ENCODE measurements at places on chromosomes 12 and 14.

- DNase-seq = no peak
Observed at GRCh38 chr12:76804435-76804976, 40.6 kb downstream of the ZDHHC17 start.

GRCh38 chr12:100141998-100142850 lies 450 bp downstream of the BLTP3B start:
- DNase-seq = peak; percentile 58

DNA sequence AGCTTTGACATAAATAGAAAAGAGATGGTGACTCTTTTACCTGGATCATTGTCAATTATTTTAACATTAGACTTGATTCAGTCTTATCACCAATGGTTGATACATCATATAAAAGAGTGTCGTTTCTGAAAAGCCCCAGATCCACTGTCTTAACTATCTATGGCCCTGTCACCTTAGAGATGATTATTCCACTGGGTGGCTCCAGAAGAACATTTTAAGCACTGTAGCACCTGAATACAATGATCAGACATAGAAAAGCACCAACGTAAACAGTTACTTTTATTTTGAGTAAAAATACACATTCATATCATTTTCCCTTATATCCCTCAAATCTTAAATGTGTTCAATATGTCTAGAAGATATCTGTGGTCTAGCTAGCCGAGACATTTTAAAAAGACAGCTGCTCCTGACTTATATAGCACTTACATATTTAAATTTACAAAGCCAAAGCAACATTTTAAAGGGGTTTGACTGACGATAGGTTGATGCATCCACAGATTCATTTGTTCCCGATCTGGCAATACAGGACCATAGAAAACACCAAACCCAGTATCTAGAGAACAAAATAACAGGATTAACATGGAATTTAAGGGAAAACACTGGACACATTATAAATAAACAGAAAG lies 32.9 kb downstream of the TSPAN8 start:
- no peak for DNase-seq

- no peak for DNase-seq
Observed at GRCh38 chr12:85642808-85643207, 193.4 kb downstream of the RASSF9 start.

- DNase-seq = no peak
Observed at GRCh38 chr12:34298176-34298970, 276.1 kb downstream of the ALG10 start.

DNA sequence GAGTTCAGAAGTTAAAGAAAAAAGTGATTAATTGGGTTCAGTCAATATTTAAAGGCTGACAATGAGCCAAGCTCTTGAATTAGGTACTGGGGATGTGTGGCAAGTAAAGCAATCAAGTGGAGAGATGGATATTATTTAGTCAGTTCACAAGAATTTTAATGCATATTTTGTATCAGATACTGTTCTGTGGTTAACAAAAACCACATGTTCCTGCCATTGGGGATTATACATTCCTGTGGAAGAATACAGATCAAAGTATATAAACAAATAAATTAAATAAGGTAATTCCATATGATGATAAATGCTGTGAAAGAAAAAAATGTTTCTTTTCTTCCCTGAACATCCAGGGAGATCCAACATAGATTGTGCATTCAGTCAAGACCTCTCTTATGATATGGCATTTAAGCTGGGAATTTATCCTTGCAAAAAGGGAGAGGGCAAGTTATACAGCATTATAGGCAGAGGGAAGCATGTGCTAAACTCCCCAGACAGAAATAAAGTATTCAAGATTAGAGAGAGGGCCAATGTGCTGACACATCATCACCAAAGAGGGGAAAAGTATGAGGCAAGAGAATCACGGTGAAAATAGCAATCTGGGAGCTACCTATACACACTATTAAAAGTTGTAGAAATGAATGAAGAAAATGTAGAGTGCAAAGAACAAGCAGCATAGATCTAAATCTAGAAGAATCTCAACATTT lies 17.6 kb upstream of the A2M start:
- DNase-seq = no peak

DNA sequence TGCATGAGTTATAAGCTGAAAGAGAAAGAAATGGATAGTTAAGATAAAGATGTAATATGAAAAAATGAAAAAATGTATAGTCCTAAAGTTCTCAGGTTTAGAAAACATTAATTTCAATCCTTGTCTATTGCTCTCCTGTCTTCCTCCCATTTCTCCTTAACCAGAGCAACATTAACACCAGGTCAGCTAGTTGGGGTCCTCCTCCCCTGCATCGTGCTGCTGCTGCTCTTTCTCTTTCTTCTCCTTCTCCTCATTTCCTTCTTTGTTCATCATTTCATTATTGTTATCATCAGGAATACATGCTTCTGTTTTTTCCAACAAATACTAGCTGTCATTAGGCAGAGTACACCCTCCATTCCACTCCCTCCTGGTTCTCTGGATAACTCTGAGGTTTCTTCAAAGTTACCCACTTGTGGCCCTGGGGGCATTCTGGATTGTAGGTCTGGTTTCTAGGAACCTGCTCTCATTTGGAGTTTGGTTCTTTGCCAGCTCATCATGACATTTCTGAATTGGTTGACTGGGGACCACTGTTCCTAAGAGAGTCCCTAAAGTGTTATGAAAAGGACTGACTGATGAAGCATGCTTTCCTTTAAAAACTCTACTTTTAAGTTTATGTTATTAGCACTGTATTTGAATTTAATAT lies 17.0 kb downstream of the ACSS3 start:
- DNase-seq = no peak

DNA sequence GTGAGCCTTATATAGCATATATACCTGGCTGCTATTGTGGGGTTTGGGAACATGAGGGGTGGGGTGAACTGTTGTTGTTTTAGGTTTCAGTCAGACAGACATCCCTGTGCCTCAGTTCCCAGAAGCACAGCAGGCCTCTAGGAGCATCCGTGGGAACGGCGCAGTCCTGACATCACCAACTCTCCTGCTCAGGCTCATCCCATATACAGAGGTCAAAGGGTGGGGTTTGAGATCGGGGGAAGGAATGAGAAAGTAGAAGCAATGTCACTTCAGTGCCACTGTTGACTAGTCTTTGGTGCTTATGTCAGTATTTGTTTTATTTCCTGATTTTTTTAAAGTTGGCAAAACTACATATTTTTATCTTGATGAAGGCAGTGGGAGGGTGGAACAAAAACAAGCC lies 43.1 kb upstream of the A2ML1 start:
- no peak for DNase-seq

DNA sequence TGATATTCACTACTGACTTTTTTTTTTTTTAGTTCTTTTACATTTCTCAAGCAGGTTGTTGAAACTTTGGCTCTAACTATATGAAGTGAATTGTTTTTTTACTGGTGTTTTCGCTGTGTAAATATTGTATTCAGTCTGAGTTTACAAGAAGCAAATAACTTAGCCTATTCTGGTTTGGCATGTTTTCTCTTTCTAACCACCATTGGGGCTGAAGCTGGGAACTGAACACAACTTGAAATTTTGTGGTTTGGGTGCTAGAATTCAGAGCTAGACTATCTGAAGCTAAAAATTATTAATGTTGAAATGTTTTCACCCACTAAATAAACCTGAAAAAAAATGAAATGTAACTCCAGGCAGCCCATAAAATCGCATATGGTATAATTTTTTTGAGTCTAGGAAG lies 37.2 kb downstream of the RAD51B start:
- DNase-seq = no peak

DNA sequence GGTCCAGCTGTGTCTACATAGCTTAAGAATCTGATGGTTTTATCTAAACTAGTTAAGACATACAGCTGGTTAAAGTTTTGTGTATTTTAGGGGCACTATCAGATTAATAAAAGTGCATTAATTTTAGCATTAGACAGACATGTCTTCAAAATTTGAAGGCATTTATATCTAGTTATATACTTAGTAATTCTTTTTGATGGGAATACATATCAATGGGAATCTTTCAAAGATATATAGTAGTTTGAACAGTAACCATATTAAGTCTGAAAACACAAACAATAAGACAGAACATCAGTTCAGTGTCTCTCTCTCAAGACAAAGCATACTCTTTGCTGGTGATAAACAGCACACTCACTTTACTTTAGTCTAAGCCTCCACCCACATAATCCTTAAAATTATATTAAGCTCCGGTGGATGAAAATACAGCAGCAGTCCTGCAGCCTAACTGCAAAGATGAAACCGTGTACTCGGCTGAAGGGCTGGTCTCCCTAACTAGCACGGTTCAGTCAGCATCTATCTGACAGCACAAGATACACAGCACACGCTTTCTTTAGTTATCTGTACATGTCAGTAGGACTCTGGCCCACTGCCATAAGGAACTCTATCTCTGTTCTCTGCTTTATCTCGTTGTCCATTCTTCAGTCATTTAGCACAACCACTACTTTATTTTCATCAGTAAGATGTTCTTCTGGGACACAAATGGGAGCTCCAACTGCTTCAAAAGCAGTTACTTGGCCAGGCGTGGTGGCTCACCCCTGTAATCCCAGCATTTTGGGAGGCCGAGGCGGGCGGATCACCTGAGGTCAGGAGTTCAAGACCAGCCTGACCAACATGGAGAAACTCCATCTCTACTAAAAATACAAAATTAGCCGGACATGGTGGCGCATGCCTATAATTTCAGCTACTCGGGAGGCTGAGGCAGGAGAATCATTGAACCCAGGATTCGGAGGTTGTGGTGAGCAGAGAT lies 80.5 kb downstream of the MED13L start:
- DNase-seq = no peak

DNA sequence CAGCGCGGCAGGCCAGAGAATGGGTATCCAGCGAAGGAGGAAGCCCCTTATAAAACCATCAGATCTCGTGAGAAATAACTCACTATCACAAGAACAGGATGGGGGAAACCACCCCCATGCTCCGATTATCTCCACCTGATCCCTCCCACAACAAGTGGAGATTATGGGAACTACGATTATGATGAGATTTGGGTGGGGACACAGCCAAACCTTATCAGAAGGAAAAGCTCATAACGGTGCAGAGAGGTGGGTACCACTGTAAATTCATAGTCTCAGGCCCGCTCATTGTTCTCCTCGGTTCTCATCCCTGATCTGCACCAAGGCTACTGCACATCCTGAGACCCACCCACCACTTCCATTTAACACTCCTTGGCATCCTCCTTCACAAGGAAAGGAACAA lies 326.5 kb downstream of the MED13L start:
- no peak for DNase-seq
